NCI-H146 (cell line): ENCODE measurements at places on chromosomes 2 and 18.

DNA sequence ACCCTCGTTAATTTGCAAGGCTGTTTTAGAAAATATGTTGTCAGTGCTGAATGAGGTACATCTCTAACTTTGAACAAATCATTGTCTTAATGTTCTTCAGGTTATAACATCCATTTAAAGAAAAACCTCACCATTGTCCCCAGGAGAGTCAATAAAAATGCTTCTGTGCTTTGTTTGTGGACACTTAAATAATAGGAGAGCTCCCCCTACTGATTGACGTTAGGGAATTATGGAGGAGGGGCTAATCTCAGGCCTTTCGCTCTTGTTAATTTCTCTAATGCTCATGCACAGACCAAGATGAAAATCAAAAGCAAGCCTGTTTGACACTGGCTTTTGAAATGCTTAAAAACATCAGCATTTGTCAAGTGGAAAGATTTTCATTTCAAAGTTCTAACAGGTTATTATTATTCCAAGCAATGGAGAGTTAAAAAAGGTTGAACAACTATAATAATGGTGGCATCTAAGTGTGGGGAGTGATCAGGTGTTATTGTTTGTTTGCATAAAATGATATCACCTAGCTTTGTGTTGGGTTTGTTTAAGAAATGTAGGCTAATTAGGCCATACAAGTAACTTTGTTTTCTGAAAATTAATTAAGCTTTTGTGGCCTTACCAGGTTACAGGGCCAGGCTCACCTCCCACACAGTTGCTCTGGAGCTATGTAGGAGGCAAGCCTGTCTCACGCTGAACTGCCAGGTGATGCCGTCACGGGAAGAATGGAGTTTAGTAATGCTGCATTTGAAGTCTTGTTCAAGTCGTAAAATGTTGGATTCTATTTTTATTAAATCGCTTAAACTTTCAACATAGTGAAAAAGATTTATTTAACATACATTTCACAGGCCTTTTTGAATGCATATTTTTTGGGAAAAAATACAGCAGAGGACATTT, 51.7 kb upstream of the SMIM21 start:
- DNase-seq = peak; percentile 74

DNA sequence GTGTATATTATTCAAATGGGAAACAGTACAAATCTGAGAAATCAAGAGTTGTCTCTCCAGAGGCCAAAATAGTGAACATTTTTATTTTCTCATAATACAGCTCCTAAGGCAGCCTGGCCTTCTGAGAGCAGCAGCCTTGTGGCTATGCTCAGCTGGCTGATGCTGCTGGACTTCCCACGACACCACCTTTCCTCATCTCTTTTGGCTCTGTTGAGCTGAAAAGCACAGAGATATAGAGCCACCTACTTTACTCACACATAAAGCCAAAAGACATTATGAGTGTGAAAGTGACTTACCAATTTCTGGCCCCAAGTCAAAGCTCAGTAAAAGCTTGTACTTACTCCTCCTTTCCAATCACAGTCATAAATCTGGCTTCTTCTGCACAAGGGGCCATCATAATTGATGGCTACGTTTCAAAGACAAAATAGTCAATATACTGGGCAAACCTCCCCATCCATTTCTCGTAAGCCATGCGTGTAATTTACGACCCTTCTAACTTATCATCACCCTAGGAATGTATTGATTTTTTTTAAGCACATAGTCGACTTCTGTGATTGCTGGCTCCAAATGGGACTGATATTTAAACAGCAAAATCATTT, 18.6 kb upstream of the REG3A start:
- DNase-seq = no peak

GRCh38 chr18:35050028-35050546, 8.9 kb downstream of the MAPRE2 start:
- DNase-seq = no peak

GRCh38 chr2:80351231-80351630, 46.7 kb upstream of the LRRTM1 start:
- no peak for DNase-seq

- DNase-seq = no peak
These were observed 113.3 kb downstream of the MGAT5 start for GRCh38 chr2:134367213-134367612.

- DNase-seq = no peak
These were observed 61.7 kb upstream of the NCK2 start for GRCh38 chr2:105683011-105683492.
